CD4-positive, alpha-beta T cell treated with Interleukin-15 for 1 hour (primary cell): ENCODE measurements at places on chromosomes 4 and X.

DNA sequence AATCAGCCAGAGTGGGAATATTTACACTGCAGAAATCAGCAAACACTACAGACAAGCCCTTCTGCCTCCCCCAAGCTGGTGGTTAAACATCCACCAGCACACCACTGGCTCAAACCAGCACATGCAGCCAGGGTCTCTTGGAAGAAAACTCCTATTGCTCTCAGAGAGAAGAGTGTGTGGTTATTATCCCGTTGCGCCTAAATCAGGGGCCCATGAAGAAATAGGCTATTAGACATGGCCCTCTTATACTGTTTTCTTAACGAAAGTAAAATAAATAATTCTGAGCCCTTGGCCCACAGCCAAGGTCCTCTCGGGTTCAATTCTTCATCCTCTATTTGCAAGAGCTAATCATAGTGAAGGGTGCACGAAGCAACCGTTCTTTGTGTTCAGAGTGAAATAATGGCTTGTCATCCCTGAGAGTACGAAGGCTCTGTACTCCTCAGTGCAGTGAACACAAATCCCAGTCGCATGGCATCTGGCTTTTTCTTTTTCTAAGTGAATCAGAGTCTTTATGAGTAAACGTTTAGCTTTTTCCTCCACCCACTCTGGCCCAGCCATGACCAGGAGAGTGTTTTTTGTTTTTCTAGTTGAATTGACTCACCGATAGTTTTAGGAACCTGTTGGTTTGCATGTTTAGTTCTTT is 33.4 kb upstream of the RBM47 start:
- DNase-seq = no peak

- no peak for DNase-seq
These were observed 96.3 kb downstream of the PDE5A start for GRCh38 chr4:119532319-119532718.

DNA sequence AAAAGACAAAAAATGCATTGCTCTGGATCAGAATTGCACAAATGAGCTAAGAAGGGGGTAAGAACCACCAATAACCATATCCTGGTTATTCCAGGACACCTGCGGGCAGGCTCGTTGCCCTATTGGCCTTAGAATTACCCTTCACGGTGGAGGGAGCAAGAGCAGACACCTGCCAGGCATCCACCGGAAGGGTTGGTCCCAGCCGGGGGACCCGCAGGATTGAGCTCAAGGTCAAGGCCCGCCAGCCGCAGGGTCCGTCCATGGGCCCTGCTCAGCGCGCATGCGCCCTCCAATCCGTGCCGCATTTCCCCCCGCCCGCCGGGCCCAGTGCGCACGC is 575 bp downstream of the SLC25A6 start:
- peak; percentile 90 for DNase-seq

- no peak for DNase-seq
These were observed 38.3 kb upstream of the MMAA start for GRCh38 chr4:145580906-145581305.

- DNase-seq = no peak
These were observed 1.4 kb upstream of the CRMP1 start for GRCh38 chr4:5894266-5894665.

DNA sequence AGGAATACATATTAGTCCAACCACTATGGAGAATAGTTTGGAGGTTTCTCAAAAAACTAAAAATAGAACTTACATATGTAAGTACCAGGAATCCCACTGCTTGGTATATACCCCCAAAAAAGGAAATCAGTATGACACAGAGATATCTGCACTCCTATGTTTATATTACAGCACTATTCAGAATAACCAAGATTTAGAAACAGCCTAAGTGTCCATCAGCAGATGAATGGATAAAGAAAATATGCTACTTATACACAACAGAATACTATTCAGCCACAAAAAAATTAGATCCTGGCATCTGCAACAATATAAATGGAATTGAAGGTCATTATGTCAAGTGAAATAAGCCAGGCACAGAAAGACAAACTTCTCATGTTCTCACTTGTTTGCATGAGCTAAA is 27.5 kb upstream of the ABCG2 start:
- DNase-seq = no peak

GRCh38 chr4:152344001-152344400 is 191.9 kb downstream of the FBXW7 start:
- no peak for DNase-seq

DNA sequence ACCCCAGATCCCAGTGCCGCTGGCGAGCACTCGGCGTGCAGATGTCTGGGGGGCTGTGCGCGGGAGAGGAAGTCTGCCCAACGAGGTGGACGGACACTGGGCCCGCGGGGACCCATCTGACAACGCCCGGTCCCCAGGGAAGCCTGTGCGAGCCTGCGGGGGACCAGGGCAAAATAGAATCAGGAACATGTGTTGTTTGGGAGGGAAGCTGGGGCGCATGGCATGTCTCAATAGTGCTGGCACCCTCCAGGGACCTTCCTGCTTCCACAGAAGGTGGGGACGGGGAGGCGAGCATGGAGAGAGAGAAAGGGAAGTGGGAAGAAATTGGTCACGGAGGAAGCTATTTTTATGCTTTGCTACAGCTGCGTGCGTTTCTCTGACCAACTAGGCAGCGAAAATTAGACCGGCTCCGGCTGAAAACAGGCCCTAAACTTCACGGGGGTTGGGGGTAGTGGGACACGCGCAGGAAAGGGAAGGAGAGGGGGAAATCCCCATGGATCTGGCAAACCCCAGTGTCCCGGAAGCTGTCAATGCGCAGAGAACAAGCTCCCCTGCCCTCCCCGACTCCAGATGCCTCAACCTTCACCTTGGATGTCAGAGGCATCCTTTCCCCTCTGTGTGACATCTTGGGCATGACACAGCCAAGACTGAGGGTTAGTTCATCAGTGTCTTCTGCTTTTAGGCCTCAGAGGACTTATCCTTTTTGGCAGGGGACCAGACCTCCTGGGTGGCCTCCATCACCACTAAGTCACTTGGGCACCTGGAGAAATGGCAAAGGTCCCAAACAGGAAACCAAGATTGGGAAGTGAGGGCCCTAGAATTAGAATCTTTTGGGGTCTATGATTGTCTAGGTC is 169.8 kb upstream of the BCOR start:
- DNase-seq = no peak

DNA sequence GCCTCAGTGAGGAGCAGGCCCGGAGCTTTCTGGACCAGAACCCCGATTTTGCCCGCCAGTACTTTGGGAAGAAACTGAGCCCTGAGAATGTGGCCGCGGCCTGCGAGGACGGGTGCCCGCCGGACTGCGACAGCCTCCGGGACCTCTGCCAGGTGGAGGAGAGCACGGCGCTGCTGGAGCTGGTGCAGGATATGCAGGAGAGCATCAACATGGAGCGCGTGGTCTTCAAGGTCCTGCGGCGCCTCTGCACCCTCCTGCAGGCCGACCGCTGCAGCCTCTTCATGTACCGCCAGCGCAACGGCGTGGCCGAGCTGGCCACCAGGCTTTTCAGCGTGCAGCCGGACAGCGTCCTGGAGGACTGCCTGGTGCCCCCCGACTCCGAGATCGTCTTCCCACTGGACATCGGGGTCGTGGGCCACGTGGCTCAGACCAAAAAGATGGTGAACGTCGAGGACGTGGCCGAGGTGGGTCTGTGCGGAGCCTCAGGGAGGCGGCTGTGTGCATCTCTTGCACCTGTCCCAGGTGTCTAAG is 323 bp downstream of the PDE6B start:
- no peak for DNase-seq

- no peak for DNase-seq
These were observed 157.6 kb downstream of the DCLK2 start for GRCh38 chr4:150235808-150236271.

DNA sequence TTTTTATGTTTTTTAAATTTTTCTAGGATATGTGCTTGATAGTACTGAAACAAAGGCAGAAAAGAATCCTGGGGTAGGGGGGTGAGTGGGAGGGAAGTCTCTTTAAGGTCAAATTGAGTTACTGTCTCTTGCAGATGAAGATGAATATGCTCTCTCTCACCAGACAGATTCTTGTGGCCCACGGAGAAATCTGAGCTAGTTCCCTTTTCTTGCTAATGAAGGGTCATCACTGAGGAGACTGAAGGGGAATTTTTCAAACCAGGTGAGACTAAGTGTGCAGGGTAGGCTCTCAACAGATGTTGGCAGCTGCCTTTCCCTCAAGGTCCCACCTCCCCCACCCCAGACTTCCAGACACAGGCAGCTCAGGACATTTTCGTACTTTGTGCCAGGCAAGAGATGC is 21.5 kb downstream of the FAM9C start:
- DNase-seq = no peak

DNA sequence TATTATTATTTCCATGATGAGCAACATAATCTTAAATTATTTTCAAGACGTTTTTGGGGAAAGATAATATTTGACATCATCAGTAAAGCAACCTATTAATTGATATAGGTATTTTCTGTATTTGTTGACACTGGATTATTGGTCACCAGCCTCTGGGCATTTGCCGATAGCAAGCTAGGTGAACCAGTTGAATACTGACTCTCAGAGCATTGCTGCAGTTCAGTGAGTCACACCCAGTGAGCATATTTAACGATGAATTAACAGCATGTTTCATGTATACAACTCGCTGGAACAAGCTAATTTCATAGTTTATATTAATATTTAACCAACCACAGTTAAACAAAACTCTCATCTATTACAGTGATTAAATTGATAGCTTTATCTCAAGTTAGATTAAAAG is 1006.0 kb upstream of the DIAPH2 start:
- no peak for DNase-seq

GRCh38 chrX:482702-483203 is 96.0 kb upstream of the PPP2R3B start:
- no peak for DNase-seq

- no peak for DNase-seq
These were observed 104.4 kb downstream of the GPC3 start for GRCh38 chrX:133881007-133881406.

DNA sequence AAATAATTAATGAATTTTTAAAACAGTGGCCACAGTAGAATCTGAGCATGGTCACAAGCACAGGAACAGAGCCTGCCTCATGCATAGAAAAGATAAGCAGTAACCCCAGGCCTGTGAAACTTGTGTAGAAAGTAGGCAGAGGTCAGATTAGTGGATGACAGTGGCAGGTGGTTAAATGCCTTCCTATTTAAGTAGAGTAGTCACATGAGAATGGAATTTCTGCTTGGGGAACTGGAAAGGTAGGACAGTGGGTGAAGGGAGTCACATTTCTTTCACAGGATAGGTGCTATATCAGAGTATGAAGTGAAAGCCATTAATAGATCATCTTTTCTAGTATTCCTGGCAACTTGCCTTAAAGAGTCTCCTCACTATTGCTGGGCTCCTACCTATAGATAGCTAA is 34.9 kb upstream of the ASB12 start:
- DNase-seq = no peak

DNA sequence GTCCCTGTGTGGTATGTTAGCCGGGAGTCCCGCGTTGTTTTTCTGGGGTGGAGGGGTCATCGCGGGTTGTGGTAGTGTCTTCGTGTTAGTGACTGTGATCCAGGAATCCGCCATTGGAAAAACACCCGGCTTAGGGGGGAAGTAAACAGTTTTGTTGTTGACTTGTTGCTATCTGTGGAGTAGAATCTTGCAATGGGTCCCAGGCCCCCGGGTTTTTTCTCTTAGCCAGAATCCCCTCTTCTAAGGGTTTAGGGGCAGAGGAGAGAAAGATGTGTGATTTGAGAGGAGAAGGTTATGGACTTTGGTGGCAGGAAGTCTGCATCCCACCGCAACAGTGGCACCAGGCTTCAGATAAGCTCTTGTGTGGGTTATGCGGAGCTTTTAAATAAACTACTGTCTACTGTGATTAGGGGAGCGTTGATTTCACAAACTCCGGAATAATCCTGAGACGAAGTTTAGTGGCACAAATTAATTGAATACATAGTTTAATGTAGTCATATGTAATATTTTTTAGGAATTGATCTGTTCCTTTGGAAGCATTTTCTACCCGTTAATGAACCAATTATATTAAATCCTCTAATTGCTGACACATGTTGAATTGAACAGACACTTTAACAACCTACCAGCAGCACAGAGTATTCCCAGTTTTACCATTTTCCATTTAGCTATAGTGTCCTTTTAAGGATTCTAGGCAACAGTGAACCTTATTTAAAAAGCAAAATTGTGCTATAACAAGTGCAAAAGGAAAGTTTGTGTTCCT is 1.4 kb downstream of the DDX3X start:
- no peak for DNase-seq

DNA sequence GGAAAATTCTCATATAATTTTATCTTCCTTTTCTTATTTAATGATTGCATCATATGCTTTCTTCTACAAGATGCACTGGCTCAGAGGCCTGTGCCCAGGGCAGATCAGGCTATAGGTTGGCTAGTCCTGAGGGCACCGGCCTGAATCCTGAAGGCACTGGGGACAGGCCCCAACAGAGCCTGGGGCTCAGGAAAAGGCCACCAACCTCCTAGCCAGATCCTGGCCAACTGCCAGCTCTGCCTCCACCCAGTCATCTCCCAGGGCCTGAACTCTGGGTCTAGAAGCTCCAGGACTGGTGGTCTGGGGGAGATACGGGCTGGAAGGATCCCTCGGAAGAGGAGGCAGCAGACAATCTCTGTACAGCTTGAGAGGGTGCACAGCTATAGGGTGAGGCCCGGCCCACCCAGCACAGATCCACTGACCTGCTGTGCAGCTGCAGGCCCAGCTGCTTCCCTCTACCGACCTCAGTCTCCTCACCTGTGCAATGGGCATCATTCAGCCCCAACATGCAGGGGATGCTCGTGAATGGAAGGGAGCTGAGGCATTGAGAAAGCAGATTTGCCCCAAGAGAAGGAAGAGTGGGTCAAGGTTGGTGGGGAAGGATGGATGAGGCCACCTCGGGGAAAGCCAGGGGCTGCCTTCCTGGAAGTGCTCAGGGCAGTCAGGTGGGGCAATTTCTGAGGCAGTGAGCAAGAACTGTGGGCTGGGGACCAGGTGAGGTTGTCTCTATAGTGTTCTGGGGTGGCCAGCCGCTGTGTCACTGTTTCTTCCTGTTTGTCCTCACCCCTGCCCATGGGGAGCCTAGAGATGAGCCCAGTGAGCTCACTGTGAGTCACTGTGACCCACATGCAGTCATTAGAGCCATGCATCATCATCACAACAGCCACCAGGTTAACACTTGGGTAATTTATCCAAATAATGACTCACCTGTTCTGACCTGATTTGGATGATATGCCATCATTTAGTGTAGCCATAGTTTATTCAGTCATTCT is 22.4 kb upstream of the XAGE2 start:
- no peak for DNase-seq

- DNase-seq = no peak
These were observed 218.7 kb upstream of the NDST4 start for GRCh38 chr4:115332078-115332477.

DNA sequence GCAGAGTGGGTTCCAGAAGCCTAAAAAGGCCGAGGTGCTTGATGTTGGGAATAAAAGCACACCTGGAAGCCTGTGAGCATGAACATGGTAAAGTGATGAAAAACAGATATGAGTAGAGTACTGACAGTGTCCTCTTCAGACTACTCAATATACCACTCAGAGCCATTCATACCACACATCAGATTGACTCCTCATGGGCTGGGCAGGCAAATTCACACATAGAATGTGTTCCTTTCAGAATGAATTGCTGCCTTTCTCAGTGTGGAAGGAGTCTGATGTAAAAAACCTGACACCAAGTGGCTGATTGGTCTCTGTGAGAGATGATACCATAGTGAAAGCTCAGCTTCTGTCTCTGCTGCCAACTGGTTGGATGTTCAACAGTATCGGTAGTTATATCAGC is 442.7 kb downstream of the RAPGEF2 start:
- no peak for DNase-seq

GRCh38 chr4:48669086-48669485 is 111.0 kb downstream of the FRYL start:
- no peak for DNase-seq
